ENCODE measurements at places on chromosomes 2 and 18.

- DNase-seq = peak; percentile 75
These were observed 7.8 kb downstream of the CCDC85A start for GRCh38 chr2:56191617-56192016.

GRCh38 chr2:10258326-10258725, 44.4 kb upstream of the HPCAL1 start:
- no peak for DNase-seq

DNA sequence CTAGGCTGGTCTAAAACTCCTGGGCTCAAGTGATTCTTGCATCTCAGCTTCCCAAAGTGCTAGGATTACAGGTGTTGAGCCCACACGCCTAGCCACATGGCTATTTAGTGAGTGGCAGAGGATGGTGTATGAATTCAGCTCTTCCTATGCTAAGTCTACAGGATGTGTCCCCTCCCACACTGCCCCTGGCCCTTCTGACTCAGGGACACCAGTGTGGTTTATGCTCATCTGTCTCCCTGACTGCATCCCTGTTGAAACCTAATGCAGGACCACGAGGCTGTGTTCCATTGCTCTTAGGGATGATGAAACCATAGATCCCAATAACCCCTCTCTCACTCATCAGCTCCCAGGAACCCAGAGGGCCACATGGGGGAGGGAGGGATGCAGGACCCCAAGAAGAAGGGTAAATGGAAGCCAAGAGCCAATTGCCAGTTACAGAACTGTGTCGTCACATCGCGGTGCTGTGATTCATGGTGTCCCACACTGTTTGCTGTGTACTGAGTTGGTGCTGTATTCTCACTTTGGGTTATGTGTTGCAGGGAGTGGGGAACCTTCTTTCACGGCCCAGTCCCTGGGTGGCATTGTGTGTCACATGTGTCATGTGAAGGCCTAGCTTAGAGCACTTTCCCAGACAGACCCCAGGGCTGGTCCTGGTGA, 102.9 kb upstream of the HAAO start:
- DNase-seq = no peak

DNA sequence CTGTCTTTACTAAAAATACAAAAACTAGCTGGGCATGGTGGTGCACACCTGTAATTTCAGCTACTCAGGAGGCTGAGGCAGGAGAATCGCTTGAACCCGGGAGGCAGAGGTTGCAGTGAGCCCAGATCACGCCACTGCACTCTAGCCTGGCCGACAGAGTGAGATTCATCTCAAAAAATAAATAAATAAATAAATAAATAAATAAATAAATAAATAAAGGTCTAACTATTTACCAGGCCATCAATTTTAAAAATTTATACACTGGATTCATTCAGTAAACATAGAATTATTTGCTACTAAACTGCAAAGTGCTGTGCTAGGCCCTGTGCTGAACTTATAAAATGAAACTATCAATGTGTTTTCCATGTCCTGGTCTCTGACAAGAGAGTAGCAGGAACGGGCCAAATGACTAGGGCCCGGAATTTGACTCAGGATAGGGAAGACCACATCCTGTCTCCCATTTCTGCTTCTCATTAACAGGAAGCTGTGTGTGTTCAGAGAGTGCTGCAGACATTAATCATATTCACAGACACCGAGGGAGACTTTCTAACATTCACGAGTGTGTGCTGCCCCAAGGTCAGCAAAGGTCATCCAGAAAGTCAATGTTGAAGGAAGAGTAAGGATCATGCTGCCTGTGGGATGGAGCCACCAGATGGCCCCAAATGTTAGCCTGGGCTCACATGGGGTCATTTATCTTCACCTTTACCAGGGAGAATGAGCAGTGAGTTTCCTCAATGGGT, 95.8 kb downstream of the SPP2 start:
- DNase-seq = no peak

DNA sequence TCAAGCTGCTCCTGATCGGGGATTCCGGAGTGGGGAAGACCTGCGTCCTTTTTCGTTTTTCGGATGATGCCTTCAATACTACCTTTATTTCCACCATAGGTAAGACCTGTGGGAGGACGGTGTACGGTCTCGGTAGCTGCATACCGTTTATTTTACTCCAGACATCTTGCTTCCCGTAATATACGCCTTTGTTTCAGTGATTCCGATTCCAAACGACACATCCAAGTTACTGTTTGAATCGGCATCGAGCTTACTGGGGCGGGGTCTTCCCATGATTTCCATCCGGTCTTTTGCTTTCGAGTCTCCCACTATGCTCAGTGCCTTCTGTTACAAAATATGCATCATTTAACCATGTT, 731 bp downstream of the RAB10 start:
- peak; percentile 44 for DNase-seq

GRCh38 chr18:13589943-13590342, 136.4 kb downstream of the FAM210A start:
- no peak for DNase-seq

All from mesendoderm (in vitro differentiated cells).